ENCODE measurements at places on chromosomes 11 and 22.
A peak's percentile ranks its signal among the peaks of the same experiment; 100 is the strongest.

DNA sequence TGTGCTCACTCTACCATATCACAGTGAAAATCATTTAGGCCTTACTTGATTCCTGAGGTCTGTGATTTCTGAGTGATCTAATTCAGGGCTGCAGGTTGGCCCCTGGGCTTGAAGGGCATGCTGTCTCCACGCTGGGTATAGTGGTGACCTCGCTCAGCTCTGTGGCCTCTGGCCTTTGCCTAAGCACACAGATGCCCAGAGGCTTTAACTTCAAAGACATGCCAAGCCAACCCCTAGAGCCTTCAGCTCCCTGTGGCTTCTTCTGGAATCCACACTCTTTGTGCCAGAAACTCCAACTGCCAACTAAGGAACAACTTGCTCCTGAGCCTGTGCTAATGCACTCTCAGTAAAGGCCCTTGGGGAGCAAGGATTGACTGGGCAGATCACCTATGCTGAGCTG, 232.6 kb upstream of the MPPED2 start:
- DNase-seq = no peak

DNA sequence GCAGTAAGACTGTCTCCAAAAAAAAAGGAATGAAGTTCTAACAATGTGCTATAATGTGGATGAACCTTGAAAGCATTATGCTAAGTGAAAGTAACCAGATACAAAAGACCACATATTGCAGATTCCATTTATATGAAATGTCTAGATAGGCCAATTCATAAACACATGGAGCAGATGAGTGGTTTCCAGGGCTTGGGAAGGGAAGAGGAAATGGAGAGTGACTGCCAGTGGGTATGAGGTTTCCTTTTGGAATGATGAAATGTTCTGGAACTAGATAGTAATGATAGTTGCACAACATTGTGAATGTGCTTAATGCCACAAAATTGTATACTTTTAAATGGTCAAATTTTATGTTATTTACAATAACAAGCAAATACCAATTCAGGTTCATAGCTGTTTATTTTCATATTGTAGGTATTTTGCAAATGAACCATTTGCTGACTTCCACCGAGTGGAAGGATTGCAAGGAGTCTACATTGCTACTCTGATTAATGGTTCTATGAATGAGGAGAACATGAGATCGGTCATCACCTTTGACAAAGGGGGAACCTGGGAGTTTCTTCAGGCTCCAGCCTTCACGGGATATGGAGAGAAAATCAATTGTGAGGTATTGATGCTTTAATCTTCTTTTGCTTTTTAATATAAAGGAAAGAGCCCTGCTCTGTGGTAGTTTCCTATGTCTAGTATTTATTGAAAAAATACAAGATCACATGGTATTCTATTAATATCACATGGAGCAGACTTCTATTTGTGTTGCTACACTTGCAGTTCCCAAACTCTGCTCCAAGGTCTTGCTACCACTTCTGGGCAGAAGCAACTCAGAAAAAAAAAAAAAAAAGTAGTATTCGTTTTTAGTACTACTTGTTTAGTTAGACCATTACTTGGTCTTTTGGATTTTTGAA, 67.7 kb upstream of the SORL1-AS1 start:
- DNase-seq = no peak

GRCh38 chr11:68358416-68358815, 46.0 kb downstream of the LRP5 start:
- no peak for DNase-seq

- no peak for DNase-seq
Observed at GRCh38 chr11:103294516-103294915, 185.3 kb downstream of the DYNC2H1 start.

DNA sequence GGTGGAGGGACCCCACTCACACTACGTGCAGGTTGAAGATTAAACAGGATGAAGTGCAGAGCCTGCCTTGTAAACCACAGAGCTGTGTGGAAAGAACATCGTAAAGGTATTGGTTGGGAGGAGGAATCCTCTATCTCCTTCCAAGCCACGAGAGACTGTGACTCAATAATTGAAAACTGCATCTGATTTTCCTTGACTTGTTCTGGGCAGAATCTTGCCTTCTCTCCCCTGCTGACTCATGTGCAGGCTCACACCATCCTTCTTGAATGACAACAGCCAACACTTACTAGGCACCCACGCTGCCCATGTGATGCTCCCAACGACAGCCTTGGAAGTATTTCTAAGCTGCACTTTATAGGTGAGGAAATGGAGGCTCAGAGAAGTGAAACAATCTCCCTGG, 563.0 kb downstream of the MIAT start:
- DNase-seq = no peak

DNA sequence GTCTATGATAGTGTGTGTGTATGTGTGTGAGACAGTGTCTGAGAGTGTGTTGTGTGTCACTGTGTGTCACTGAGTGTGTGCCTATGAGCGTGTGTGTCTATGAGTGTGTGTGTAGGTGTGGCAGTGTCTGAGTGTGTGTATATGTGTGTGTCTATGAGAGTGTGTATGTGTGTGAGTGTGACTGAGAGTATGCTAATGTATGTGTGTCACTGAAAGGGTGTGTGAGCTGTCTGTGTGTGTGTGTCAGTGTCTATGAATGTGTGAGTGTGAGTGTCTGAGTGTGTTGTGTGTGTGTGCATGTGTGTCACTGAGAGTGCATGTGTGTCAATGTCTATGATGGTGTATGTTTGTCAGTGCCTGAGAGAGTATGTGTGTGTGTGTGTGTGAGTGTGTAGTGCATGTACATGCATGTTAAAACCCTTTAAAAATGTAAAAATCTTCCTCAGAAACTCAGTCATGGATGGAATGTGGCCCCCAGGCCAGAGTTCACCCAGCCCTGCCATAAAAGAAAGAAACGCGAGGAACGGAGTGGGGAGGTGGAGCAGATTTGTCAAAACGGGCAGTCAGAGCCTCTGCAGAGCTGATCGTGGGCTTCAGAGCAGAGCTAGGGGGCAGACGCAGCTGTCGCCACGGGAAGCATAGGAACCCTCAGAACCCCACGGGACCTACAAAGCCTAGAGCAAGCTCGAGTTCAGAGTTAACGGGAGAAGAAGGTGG, 218.8 kb downstream of the CTTN start:
- DNase-seq = no peak

DNA sequence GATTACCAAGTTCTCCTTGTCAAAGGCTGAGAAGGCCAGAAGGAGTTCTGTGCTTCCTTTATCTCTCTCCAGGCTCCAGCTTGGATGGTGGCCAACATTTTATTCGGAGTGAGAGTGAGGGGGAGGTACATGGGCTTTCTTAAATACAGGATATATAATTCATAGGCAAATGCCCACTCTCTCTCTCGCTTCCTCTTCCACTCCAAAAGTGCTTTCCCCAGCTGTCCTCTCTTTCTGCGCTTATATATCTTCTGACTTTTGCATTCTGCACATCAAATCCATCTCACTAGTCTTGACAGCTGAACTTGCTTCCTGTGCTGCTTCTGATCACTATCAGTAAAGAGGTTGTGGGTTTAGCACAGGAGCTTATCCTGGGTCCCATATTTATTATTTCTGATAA, 125.4 kb upstream of the ARHGAP20 start:
- peak; percentile 55 for DNase-seq

GRCh38 chr11:3989921-3990290, 104.7 kb upstream of the RRM1 start:
- no peak for DNase-seq

GRCh38 chr11:69448471-69449284, 32.8 kb upstream of the LINC01488 start:
- DNase-seq = peak; percentile 79

DNA sequence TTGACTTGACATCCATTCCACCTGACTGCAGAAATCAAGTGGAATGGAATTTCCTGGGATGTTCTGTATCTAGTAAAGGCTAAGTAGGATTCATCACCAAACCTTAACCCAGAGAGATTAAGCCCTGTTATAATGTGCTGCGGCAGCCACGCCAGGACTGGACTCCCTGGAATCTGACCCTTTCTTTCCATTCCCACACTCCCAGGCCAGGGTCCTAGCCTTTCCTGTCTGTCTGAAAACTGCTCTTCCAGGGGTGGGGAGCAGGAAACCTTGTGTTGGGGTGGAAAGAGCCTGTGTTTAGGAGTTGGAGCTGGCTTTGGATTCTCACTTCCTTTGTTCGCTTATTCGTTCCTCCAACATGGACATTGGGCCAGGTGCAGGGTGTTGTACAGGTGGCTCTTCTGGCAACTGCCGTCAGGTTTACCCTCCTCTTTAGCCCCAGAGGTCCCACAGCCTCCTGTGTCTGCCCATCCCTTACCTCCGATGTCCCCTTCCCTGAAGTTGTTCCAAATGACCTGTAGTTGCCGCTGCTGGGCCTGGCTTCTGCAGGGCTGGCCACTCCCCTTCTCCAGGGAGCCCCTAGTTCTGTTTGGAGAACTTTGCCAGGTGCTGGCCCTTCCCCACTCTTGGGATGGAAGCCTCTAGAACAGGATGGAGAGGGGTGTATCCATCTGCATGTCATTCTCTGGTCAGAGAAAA, 20.5 kb upstream of the PARVB start:
- no peak for DNase-seq

GRCh38 chr11:120430146-120430545, 81.4 kb upstream of the GRIK4 start:
- DNase-seq = no peak

- DNase-seq = no peak
Observed at GRCh38 chr22:19039448-19039780, 82.8 kb downstream of the DGCR2 start.

DNA sequence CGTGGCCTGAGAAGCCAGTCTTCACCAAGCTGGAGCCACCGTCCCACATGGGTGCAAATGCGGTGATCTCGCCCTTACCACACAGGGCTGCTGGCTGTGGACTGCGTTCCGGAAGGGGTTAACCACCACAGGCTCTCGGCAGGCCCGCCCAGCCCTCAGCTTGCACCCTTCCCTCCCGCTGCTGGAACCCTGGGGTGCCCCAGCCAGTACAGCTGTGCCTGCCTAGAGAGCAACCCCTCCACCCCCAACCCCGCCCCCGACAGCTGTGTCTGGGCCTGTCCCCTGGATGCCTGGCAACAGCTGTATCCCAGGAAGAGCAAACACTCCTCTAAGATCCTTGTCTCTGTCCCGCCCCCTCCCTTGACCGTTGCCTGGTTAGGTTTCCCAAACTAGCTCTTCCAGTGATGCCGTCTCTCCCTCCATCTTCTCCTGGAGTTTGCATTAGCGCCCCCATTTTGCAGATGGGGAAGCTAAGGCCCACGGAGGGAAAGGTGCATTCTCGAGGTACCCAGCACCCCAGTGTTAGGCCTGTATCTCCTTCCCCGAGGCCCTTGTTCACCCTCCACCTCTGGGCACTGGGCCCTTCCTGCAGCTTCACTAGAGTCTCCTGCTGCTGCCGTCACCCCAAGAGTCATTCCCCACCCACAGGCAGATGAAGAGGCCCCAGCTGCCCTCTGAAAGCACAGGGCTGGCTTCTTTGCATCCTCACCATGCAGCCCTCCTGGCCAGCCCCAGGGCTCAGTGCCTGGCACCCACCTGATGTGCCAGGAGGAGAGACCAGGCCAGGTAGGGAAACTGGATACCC, 12.6 kb upstream of the COX8A start:
- no peak for DNase-seq

DNA sequence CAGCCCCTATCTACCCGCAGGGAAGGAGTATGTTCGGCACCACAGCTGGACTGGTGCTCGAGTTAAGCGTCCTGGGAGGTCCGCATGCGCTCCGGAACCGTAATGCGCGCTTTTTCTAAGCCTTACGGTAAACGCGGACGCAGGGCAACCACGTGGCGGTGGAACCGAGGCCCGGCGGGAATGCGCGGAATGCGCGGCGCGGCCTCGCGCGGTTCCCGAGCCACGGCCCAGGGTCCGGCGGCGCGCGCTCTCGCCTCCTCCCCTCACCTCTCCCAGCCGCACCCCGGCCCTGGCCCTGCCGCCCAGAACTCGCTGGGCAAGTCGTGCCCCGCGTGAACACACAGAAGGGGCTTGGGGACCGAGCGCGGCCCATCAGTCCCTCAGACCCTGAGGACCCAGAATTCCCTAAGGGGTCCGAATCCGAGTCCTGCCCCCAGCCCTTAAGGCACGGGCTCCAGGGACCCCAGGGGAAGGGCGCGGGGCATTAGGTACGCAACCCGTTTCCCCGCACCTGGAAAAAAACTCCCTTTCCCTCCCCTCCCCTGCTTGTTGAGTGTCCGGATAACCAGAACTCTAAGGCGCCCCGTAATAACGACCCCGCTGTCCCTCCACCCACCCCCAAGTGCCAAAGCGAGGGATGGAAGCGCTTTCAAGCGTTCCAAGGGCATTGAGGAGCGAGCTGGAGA, 4.3 kb upstream of the CCND1 start:
- DNase-seq = no peak

DNA sequence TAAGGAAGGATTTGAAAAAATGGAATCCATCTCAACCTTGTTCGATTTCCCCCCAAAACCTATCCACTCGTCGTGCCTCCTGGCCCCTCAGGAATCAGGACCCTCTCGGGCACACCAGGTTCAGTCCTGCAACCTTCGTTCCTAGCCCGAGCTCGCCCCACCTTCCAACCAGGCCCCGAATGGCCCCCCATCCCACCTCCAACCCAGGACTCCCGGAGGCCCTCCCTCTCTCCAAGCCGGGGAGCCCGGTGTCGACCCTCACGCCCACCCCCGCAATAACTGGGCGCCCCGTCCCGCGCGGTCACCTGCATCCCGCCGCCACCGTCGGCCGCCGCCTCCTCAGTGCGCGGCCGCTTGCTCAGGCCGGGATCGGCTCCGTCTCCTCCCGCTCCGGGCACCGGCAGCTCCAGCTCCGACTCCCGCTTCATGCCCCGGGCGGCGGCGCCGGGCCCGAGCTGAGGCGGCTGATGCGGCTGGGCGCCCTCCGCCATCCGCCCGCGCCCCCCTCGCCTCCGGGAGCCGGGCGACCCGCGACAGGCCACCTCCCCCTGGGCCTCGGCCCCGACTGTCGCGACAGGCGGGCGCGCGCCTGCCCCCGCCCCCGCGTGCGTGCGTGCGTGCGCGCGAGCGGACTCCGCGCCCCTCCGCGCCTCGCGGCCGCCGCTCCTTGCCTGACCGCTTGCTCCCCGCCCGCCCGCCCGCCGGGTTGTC, 534 bp downstream of the RBFOX2 start:
- no peak for DNase-seq

- DNase-seq = no peak
Observed at GRCh38 chr11:5986885-5987284, at the start of gene OR52L1. Gene OR52L1 (minus strand): TSS chr11:5986985. CDS start chr11:5986930, 55 bp downstream.

GRCh38 chr22:49848690-49849160, 4.9 kb upstream of the ZBED4 start:
- DNase-seq = no peak

DNA sequence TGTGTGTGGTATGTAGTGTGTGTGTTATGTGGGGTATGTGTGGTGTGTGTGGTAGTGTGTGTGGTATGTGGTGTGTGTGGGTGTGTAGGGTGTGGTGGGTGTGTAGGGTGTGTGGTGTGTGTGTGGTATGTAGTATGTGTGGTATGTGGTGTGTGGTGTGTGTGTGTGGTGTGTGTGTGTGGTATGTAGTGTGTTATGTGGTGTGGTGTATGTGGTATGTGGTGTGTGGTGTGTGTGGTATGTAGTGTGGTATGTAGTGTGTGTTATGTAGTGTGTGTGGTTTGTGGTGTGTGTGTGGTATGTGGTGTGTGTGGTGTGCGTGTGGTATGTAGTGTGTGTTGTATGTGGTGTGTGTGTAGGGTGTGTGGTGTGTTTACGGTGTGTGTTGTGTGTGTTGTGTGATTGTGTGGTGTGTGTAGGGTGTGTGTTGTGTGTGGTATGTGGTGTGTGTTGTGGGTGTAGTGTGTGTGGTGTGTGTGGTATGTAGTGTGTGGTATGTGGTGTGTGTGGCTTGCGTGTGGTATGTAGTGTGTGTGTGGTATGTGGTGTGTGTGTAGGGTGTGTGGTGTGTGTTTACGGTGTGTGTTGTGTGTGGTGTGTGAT, 4.2 kb upstream of the PPP6R2 start:
- DNase-seq = no peak

Data from OCI-M1 (cell line).